Urinary bladder (tissue), 4 donors: ENCODE measurements at places on chromosomes 4 and X. TPM values are rescaled to one million over a fixed set of nuclear protein-coding genes. Genes with fewer than 3 reads are reported as not detected.

The GUCY1A1 gene
- polyA plus RNA-seq = 4.8 TPM

The RELL1 gene
- 7.6 TPM for polyA plus RNA-seq

The HSPA4L gene
- 1.7 TPM for polyA plus RNA-seq

The STOX2 gene
- polyA plus RNA-seq = 4.0 TPM

The CTAG1A gene
- not detected for polyA plus RNA-seq

- DNase-seq = no peak
These were observed 290.2 kb downstream of the ZNF674 start for GRCh38 chrX:46255046-46255445.

- DNase-seq = no peak
These were observed 127.5 kb downstream of the DCK start for GRCh38 chr4:71120831-71121524.

GRCh38 chrX:108071578-108071977 lies 19.8 kb downstream of the PSMD10 start:
- no peak for DNase-seq

DNA sequence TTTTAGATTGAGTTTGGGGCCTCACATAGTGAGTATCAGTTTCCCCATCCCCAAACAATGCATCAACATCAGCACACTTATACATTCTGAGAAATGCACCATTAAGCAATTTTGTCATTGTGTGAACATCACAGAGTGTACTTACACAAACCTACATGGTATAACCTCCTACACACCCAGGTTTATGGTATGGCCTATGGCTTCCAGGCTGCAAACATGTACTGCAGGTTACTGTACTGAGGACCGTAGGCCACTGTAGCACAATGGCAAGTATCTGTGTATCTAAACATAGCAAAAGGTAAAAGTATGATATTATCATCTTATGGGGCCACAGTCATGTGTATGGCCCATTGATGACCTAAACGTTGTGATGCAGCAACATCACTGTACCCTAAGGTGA lies 7.7 kb downstream of the IRF2 start:
- DNase-seq = no peak
